Neural progenitor cell (in vitro differentiated cells): ENCODE measurements at places on chromosomes 11 and 22. TPM values are rescaled to one million over a fixed set of nuclear protein-coding genes. Genes with fewer than 3 reads are reported as not detected.

DNA sequence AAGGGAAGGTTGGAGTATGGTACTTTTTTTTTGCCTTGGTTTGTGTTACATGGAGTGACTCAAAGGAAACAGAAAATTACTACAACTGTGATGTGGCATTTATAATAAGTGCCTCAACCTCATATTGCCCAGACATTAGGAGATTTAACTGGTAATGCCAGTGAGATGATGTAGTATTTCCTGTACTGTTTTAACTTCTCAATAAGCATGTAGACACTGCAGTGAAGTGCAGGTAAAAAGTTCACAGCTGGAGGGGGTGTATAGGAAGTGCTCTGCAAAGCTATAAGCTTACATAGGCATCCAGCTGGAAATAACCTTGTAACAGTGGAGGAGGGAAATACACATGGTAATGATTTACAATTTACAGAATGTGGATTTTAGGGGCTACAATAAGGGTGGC lies 138.2 kb upstream of the MTMR2 start:
- DNase-seq: no peak

DNA sequence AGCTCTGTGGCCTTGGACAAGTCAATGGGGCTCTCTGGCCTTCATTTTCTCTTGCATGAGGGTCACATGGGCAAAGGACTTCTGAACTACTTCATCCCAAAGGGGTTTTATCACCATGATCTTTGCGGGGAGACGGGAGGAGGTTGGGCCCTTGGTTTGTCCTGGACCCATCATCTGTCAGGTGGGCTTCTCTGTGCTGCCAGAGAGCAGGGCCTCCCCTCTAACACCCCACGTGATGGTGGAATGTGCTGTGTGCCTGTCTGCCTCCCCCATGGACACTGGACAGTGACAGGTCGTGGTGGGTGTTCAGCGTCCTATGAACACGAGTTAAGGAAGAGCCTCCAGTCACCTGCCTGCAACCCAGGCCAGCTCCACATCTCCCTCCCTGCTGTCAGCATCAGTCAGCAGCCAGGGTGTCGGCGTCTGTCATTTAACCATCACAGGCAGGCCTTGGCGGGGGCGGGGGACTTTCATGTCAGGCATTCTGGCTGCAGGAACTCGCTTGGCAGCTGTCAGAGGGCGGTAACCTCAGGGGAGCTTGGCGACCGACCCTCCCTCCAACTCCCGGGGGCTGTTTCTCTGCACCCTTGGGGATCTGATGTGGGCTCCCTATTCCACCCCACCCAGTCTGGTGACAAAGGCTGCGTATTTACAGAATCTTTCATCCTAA lies 2.6 kb upstream of the SUN2 start:
- DNase-seq: no peak

GRCh38 chr11:110818032-110818687 lies 105.9 kb upstream of the ARHGAP20 start:
- no peak for DNase-seq

DNA sequence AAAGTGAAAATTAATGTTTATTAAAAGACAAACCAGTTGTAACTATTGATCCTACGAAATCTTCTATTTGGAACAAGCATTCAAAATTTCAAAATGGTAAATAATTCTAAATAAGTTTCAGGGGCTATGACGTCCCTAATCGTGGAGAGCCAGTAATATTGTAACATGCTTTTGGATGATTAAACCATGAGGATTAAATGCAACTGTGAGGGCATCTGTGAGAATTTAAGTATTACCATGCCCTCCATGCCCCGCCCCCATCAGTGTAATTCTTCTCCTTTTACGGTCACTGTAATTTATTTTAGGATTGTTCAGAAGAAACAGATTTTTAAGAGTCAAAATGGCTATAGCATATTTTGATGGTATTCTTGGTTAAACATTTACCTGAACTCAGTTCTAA lies 133.2 kb downstream of the APOL5 start:
- DNase-seq: no peak

DNA sequence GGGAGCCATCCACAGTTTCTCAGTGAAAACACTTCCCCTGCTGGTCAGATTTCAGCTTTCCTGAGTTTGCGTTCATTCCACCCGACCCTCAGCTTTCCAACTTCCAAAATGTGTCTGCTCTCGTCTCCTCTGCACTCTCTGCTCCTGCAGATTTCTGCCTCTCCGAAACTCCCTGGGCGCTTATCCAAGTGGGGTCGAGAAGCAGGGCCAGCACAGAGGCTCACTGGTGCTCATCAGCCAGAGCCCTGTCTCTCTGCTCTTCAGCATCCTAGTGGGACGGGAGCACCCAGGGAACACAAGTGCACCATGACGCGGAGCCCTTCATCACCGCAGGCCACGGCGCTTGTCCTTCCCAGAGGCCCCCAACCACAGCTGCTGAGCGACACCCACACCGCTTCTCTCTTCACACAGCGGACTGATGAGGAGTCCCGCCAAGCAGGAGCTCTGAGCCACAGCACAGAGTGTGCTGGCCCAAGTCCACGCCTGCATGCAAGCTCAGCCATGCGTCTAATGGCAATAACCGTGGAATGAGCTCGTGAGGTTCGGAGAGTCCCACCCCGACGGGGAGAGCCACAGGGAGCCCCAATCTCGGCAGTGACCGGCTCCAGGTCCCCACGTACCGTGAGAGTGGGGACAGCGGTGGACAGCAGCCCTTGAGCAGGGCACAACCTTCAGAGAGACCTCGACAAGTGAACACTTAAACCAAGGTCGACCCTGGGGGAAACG lies 27.9 kb upstream of the MOB2 start:
- no peak for DNase-seq

GRCh38 chr11:102393272-102393730 lies 46.3 kb downstream of the BIRC2 start:
- DNase-seq: no peak

- DNase-seq: no peak
These were observed 2.9 kb upstream of the CBX7 start for GRCh38 chr22:39155421-39155820.

GRCh38 chr11:69947059-69947792 lies 128.0 kb upstream of the FGF3 start:
- no peak for DNase-seq

GRCh38 chr11:132892876-132893275 lies 639.4 kb downstream of the OPCML start:
- no peak for DNase-seq

GRCh38 chr22:29979777-29980321 lies 96.9 kb downstream of the MTMR3 start:
- no peak for DNase-seq

DNA sequence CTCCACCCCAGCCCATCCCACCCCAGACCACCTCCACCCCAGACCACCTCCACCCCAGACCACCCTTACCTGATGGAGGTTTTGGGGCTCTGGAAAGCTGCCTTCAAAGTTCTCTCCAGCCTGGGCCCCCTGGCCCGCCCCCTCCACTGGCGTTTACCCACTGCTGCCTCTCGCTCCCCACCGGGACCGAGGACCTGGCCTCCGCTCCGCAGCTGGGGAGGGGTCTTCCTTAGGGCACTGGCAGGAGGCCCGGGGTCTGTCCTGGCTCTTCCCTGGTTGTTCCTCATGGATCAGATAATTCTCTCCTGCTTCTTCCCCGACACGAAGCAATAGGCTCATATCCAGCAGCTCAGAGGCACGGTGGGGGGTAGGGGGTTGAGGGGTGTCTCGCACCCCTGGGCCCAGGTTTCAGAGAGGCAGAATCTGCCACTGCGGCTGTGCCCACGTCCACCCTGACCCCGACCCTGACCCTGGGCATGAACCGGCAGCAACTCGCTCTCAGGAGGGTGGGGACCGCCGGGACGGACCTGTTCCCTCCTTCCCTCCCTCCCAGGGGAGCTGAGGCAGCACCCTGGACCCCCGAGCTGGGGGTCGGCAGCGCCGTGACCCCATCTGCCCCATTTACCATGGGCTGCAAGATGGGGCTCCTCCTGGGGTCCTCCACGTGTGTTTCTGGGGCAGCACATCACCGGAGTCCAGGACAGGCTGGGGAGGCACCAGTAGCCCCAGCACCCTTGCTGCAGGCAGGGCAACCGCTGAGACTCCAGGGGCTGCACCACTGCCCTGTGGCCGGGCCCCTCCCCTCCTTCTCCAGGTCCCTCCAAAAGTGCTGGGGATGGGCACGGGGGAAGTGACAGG lies 12.9 kb downstream of the KRTAP5-5 start:
- no peak for DNase-seq

GRCh38 chr11:111531687-111532364 lies 8.7 kb upstream of the LAYN start:
- no peak for DNase-seq

DNA sequence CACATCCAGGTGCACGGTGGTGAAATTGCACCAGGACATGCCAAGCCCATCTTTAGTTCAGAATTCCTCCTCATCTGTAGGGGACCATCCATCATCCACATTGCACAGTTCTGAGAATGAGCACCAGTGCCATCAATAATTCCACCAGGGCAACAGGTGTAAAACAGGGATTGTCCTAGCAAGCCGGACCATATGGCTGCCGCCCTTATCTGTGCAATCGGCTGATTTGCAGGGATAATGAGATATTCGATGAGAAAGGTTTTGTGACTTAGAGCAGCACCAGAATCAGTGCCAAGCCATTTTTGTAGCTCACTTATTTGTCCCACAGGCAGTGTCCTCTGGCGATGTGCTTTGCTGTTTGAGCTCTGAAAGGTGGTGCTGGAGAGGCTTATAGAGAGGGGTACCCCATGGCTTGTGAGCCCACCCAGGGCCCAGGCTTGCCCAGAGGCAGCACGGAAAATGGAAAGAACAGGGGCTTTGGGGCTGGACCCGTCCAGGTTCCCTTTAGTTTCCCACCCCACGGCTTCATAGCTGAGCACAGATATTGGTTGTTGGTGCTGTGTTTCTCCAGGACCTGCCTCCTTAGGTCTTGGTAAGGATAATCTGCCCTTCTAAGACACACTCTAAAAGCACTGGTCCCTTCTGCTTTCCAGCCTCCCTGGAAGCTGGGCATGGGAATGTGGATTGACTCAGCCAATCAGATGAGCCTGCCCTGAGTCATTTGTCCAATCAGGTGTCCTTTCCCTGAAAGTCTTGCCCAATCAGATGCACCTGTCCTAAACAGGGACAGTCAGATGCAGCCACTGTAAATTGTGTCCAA lies 84.0 kb upstream of the SHANK2 start:
- no peak for DNase-seq

DNA sequence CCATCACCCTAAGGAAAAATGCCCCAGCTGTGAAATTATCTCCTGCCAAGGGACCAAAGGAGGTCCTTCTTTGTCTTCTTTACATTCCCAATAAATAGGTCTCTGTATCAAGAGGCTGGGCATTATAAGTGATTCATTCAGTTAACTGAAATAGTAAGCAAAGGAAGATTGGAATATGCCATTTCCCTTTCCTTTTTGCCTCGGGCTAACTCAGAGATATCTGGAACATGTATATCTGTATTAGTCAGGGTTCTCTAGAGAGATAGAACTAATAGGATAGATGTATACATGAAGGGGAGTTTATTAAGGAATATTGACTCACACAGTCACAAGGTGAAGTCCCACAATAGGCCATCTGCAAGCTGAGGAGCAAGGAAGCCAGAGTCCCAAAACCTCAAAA lies 15.3 kb upstream of the CWF19L2 start:
- no peak for DNase-seq

GRCh38 chr22:44465563-44465962 lies 32.5 kb downstream of the RTL6 start:
- DNase-seq: no peak

GRCh38 chr11:129247135-129247534 lies 55.0 kb upstream of the ARHGAP32 start:
- no peak for DNase-seq

The OR51V1 gene
- not detected in 2 replicates for total RNA-seq

The DEFB131B gene
- total RNA-seq: not detected in 2 replicates

The KCNK7 gene
- total RNA-seq: 0.34 TPM in 1 of 2 replicates, not detected in the other

The KRTAP5-9 gene
- 0.15 TPM in 1 of 2 replicates, not detected in the other for total RNA-seq

The DNHD1 gene
- 5.0 and 8.6 TPM in 2 replicates for total RNA-seq

The EFEMP2 gene
- total RNA-seq: 9.2 and 25.1 TPM in 2 replicates

The TLCD5 gene
- 25.1 and 32.2 TPM in 2 replicates for total RNA-seq
